Kidney (tissue), 22 donors: ENCODE measurements at places on chromosomes 5 and 9.
A peak's percentile ranks its signal among the peaks of the same experiment; 100 is the strongest.

DNA sequence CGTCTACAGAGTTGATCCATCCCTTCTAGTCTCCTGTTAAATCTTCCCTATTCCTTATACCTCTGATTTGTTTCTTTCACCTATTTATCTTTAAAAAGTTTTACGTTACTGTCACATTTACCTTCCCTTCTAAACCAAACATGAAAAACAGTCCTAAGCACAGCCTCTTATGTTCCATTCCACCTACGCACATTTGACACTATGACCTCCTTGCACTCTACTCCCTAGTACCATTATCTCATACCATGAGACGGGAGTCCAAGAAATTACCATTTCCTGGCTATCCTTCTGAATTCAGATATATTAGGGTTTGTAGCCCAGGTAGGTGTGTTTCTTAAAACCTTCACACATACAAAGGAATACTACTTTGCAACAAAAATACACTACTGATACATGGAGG is 25.1 kb downstream of the FNIP1 start:
- DNase-seq, result no peak

DNA sequence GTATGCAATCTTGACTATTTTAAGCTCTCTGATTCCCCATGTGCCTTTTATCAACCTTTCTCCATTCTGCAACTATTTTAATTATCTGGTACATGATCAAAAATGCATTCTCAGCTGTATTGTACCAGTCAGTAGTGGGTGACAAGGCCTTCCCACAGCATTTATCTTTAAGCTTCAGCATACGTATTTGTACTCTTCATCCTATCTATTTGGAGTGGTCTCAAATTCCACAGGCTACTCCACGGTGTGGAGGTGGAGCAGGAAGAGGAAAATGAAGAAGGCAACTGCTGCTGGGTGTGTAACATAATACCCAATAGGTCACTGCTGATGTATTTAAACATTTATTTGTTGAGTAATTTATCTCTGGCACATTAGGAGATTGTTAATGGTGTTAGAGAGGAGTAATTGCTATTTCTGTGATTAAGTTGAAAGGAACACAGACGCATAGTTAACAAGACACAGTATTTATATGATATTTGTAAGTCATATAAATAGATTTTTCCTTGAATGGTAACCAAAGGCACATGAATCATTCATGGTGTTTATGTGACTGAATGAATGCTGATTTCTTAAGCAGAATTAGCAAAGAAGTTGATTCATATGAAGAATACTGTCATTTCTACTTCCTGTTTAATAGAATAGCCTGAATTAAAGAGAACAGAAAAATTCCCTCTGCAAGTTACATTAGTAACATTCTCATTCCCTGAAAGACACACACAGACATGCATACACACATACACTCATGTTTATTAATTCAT is 153.8 kb upstream of the NR3C1 start:
- DNase-seq, result peak; percentile 33

DNA sequence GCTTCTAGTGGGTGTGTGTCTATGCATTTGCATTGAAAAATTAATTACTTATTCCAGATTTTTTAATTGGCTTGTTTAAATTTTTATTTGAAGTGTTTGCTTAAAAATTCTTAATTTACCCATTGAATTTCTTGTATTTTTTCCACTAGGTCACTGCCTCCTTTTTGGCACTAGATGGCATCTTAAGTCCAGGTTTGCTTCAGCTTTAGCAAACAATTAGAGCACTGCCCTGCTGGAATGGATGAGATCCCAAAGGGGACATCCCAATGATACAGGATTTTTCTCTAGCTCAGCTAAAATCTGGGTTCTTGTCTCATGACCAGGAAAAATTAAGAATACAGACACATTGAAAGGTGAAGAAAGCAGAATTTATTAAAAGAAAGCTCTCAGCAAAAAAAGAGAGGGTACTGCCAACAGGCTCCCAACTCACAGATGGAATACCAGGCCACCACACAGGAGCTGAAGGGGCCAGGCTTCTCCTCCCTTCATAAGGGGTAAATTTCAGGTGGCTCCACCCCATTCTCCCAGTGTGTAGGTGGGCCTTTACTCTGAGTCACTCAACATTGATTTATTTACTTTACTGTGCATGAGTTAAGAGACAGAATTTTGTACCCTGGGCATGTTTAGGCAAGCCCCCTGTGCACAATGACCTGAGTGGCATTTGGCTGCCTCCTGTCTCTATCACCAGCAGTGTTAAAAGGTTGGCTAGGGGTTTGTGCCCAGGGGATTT is 532.4 kb downstream of the ANXA1 start:
- DNase-seq, result no peak

- DNase-seq, result no peak
Measured at GRCh38 chr9:29806937-29807618, 2233.8 kb upstream of the C9orf72 start.

DNA sequence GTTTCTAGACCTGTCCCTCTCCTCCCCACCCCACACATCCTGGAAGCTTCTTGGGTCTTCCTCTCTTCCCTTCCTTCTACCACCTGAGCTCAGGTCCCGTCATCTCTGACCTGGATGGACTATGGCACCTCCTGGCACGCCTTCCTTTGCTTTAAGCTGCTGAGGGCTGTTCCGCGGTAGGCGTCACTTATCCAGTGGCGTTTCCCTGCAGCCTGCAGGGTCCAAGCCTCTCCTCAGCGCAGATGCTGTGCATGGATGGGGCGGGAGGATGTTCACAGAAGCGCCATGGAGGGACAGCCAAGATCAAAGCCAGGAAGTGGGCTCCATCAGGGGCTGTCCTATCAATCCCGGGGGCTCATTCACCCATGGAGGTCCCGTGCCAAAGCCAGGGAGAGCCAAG is 23.8 kb upstream of the CNOT6 start:
- DNase-seq, result no peak

DNA sequence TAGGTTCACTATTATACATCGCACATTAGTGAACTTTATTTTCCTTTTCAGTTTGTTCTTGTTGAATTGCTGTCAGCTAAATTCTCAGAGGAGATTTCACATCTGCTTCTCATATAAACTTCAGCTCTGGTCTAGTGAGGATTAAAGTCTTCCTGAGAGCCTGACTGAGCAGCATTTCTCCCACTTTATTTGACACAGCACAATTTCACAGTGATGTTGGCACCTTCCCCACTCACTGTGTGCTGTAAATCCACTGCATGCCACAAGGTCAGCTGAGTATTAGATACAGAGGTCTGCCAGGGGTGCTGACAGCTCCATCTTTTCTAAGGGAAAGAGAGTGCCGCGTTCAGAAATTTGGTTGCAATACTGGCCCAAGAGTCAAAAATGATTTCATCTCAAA is 567.4 kb downstream of the PRR16 start:
- no peak for DNase-seq

GRCh38 chr5:148681157-148682057 is 27.1 kb upstream of the HTR4 start:
- no peak for DNase-seq

DNA sequence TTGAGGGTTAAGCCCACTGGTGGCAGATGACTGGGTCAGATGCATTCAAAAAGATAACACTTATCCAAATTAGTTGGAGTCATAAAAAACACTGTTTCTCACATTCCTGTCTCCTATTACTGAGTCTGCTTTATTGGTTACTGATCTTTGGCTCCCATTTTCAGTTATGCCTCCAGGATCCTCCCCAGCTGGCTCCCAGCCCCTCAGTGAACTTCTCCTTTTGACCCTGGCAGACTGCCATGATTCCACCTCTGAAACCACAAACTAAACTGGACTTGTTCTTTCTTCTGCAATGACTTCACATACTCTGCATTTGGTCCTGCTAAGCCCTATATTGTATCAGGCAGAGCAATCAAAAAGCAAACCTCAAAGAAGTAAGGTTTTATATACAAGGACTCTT is 860.8 kb upstream of the DMAC1 start:
- peak; percentile 81 for DNase-seq

DNA sequence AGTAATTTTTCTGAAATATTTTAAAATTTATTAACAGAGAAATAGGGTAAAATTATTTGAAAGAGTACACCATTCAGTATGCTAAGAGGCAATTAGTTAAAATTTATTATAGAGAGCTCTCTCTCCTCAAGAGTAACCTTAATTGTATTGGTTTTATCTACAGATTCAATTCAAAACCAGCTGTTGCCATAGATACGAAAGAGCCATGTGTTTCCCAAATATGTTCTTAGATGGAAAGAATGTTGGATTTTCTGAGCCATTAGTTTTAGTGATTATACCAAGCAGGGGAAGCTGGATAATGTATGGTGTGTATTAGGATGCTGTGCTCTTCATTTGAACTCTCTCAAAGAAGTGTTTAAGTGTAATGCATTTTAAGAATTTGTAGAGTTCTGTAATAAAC is 27.8 kb downstream of the C7 start:
- no peak for DNase-seq

- no peak for DNase-seq
Measured at GRCh38 chr5:132427281-132428146, 58.0 kb downstream of the SLC22A5 start.

GRCh38 chr5:132436936-132437335 is 53.6 kb downstream of the IRF1 start:
- no peak for DNase-seq

GRCh38 chr5:523441-524222 is 617 bp downstream of the SLC9A3 start:
- DNase-seq, result no peak

- DNase-seq, result peak; percentile 86
Measured at GRCh38 chr9:110125207-110125751, 82.7 kb downstream of the C9orf152 start.

- no peak for DNase-seq
Measured at GRCh38 chr9:90165281-90165680, 477.3 kb downstream of the DIRAS2 start.

GRCh38 chr9:119020730-119021333 is 348.4 kb downstream of the BRINP1 start:
- DNase-seq, result no peak

DNA sequence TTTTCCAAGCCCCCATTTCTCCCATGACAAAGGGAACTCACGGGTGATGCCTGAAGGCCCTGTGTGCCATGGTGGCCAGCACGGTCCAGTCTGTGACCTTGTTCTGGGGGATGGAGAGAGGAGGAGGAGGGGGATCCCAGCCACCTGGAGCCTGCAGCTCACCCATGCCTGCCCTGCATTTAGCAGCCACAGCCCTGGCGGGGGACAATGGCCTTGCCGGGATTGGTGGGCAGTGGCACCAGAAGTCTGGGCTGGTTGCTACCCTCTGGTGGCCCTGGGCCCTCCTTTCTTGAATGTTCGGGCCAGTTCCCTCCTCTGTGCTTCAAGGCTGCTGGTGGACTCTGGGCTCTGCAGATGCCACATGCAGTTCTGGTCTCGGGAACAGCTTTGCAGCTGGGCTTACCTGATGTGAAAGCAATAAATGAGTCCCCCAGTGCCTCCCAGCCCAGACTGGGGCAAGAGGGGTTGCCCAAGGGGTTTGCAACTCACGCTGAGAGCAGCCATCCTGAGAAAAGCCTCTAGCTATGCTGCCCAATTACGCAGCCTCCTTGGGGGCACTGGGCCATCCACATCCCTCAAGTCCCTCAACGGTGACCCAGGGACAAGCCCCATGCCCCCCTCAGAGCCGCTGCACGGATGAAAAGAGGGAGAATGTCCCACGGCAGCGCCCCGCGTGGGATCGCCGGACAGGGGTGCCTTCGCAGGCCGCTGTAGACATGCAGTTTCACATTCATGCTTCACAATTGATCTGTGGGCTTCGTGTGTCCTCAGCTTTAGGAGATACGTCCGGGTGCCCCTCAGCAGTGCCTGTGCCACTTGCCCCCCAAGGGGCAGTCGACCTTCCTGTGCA is 49.2 kb upstream of the FCN1 start:
- no peak for DNase-seq

DNA sequence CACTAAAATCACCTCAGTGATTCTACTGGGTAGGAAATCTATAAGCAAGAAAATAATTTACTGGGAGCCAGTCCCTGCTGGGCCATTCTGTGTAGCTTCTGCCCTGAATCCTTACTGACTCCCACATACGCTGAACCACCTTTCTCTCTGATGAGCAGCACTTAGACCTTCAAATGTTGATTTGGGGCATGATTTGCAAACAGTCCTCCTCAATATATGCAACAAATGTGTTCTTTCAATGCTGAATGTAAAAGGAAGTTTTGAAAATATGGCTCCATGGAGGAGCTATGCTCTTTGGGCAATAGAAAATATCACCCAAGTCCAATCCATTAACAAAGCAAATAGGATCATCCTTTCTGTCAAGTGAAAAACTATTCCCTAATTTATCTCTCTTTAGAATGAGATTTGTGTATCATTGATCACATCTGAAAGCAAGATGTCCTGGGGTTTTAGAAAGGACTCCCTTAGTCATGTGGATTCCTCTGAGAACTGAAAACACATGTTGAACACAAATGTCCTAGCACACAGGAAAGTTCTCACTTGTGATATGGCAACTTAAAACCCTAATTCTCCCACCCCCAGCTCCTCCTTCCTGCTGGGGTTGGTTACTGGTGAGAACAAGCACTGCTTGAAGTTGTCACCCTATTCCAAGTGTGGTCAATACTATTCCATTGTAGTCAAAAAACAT is 8.9 kb upstream of the CER1 start:
- DNase-seq, result no peak
